ENCODE measurements at places on chromosomes 3 and 15.

- DNase-seq = no peak
Observed at GRCh38 chr15:95598251-95598855, 732.1 kb upstream of the NR2F2 start.

GRCh38 chr3:36695769-36696137 lies 68.6 kb downstream of the DCLK3 start:
- DNase-seq = no peak

DNA sequence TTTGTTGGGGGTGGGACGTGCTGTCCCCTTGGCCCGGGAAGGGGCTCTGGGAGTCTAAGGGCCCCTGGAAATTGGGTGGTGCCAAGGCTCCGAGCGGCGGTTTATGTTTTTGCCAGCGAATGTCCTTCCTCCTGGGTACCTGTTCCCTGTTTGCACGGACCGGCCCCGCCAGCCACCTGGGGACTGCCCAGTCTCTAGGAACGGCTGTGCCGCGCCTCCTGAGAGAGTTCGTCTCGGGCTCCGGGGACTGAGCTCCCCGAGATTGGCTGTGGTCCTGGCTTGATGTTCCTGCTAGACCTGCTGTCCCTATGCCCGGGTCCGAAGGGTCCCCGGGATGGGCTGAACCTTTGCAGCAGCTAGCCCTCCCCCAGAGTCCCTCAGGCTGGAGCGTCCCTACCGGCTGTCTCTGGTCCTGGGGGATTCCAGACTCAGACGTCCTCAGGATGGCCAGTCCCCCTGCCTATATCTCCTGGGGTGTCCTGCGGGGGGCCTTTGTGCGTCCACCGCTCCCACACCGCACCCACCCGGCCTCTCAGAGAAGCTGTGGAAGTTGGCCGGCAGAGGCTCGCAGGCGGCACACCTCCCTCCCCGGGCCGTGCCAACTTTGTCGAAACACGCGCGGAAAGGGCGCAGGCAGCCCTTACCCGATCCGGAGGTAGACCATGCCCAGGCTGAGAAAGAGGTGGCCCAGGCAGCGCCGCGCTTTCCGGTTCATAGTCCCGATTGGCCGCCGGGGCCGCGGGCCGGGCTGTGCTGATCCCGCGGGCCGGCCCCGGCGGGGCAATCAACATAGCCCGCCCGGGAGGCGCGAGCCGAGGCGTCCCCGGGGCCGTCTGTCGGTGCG lies 547 bp downstream of the WNT7A start:
- no peak for DNase-seq

GRCh38 chr3:13014755-13015285 lies 58.4 kb downstream of the IQSEC1 start:
- DNase-seq = no peak

DNA sequence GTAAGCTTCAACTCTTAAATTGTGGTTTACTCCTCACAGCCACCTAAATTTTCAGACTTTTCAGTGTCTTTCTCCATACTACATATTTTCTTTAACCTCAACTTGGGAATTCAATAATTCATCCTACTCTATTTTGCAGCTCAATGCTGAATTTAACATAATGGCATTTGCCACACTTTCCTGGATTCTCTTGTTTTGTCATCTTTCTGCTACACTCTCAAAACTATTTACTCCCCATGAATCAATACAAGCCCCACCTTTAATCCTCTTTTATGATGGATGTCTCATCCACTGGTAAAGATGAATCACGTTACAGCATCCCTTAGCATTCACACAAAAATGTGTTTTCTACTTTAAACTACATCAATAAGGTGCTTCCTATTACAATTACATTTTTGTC lies 19.6 kb upstream of the CHMP2B start:
- DNase-seq = no peak

DNA sequence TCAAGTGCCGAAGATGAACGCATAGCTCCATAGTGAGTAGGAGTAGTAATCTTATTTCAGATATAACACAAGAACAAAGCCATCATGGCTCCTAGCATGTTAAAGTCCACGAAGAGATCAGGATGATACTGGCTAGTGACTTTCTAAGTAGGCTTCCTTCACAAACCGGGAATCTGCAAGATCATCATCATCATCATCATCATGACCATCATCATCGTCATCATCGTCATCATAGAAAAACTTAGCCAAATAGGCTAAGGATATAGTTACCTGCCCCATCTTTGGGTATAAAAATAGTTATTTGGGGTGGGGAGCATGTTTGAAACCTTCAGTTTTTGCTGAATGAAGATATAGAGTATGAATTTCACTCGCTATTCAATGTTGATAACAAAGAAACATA lies 57.9 kb downstream of the PYDC2 start:
- no peak for DNase-seq

DNA sequence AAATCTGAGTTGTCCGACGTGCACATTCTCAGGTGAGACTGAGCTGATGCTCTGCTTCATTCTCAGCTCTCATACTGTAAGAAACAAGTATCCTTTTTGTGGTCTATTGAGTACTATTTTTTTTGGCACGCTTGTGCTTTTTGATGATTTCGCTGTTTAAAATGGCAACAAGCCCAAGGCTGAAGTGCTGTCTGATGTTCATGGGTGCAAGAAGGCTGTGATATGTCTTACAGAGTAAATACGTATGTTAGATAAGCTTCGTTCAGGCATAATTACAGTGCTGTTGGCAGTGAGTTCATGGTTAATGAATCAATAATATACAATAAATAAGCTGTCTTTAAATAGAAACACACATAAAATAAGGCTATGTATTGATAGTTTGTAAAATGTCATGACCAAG lies 27.2 kb downstream of the AQR start:
- no peak for DNase-seq

DNA sequence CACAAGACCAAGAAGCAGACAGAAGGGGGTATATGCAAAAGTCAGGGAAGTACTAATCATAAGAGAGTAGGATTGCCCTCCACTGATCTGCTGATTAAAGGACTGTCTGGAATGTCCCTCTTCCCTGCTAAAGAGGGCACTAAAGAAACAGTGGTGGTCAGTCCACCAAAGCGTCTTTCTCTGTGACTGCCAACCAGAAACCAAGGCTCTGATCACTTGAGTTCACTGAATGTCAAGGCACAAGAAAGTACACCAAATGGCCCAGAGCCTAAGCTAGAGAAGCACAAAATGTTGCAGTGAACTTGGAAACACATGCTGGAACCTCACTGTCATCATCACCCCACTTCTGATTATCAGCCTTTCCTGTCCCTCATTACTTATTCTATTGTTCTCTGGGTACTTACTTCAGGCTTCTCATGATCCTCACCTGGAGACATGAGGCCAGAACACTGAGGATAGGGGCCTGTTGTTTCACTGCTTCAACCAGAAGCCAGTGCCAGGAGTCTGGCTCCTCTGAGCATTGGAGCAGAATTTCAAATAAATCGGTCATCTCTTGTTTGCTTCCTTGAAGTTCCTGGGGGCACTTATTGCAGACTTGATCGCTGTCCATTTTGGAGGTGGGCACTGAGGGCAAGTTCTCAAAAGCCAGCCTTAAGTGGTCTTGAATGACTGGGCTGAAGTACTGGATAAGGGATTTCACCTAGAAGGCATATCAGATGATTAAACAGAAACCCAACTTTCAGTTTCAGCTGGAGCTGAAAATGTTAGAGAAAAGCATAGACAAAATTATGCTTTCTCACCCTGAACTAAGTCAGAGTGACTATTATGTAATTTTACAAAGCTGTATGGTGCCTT lies 58.9 kb downstream of the EIF3J start:
- no peak for DNase-seq

- DNase-seq = no peak
Observed at GRCh38 chr15:91522605-91523332, 330.7 kb upstream of the SLCO3A1 start.

DNA sequence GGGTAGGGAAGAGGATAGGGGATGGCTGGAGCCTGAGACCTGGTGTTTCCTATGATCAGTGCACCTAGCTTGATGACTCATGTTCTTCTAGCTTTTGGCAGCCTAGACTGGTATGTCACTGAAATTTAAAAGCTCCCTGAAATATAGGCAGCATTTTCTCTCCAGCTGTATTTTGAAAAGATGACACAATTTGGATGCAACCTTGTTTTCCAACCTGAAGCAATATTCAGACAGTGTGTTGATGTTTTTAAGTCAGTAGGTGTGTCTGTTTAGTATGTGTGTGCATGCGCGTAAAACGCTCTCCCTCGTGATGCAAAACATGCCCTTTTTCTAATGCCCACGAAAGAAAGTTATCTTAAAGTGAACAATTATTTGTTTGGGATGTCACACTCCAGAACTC lies 58.5 kb downstream of the RPL22L1 start:
- no peak for DNase-seq

GRCh38 chr3:174495311-174495710 lies 363.8 kb upstream of the NAALADL2 start:
- DNase-seq = no peak

All from T-helper 9 cell (primary cell).